ENCODE measurements at places on chromosomes 7 and 10.
A peak's percentile ranks its signal among the peaks of the same experiment; 100 is the strongest.

DNA sequence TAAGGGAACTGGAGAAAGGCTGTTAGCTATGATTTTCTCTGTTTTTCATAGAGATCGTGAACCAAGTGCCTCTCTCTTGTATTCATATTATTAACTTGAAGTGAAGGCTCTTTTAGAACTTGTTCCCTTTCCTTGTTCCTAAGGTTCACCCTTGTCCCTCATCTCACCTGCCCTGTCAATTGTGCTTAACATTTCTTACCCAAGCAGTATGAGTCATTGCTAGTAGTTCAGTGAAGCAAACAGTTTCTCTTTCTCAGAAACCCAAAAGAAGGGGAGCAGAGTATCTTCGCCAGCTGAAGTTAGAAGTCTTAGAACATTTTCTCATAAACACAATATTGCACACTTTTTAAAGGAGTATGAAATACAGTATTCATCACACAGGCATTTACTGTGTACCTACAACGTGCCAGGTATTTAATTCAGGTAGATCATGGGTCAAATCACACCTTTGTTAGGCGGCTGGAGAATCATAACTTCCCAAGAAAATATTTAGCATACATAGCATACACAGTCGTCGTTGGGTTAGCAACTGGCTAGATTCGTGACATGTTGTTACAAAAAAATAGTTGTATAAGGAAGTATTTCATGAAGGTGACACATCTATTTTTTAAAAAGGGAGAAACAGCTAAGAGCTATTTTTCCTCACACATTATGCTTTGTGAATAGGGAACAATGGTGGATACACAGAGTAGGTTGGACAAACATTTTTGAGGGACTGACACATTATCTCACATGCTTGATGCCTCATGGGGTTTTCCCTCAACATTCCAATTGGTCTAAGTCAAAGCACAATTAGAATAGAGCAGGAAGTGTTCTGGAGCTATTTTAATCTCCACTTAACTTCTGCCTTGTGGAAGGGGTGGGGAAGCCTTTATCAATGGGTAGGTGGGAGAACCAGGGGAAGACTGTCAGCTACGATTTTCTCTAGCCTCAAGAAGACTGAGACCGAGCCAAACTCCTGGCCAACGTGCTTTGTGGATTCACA, 13.2 kb downstream of the HDAC9 start:
- peak; percentile 76 for DNase-seq

GRCh38 chr10:60799971-60800650, 21.8 kb downstream of the CDK1 start:
- DNase-seq = no peak

DNA sequence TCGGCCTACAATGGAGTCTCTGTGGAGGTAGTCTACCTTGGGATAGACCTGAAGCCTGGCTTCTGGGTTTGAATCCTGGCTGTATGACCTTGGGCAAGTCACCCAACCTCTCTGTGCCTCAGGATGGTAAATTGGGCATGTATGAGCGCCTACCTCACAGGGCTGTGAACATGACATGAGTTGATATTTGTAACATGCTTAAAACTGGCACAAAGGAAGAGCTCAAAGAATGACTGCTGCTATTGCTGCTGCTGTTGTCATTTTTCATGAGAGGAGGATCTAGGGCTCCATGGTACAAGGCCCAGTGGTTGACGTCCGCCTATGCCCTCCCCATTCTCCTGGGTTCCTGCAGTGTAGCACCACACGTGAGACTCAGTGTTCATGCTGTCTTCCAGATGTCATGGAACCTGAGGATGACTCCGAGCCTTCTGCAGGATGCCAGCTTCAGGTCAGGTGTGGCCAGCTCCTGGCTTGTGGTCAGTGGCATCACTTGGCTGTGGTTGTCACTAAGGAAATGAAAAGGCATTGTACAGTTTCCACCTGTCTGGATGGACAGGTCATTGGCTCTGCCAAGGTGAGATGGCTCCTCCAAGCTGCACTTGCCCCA, 95.0 kb downstream of the WDFY4 start:
- DNase-seq = no peak

DNA sequence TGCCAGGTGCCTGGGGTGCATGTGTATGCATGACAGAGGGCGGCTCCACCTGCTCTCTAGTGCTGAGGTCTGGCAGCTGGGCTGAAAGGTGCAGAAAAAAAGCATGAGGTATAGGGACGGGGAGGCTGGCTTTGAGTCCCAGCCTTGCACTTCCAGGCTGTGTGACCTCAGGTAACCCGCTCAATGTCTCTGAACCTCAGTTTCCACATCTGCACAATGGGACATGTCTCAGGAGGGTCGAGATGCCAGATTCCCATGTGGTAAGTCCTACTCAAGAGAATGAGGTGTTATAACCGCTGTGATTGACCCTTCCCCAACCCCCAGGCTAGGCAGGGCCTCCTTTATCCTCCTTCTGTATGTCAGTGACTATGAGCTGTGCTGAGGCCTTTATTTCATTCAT, 48.8 kb downstream of the ARHGAP22 start:
- DNase-seq = peak; percentile 37

GRCh38 chr10:76456197-76456596, 1024.8 kb downstream of the LRMDA start:
- DNase-seq = no peak

DNA sequence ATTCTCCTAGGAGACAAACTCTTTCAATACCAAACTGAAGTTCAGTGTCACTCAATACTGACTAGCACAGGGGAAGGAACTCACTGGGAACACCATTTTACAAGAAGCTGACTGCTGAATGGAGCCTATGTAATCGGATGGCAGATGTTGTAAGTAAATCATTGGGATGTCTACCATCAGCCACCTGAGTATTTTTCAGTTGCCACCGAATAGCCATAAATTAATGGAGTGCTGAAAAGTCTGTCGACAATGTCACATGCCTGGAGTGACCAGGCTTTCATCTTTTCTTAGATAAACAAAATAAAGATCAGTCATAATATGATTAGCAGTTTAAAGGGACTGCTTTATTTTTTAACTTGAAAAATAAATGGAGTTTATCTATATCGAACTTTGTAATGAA, 145.9 kb upstream of the SEMA3E start:
- no peak for DNase-seq

DNA sequence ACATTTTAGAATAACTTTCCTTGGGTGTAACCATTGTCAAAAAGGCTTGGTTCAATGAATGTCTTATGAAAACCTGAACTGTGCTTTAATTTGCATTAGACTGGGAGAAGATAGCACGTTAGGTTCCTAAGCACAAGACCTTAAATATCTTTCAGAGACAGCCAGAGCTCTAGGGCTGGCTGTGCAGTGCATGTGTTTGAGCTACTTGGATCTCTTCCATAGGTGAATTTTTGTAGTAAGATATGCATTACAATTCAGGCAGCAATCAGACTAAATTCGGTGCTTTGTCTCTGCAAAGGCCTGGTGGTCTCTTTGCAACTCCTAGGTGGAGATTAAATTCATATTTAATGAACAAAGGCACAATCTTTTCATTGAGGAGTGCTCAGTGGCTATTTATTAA, 192.0 kb downstream of the ZNF438 start:
- no peak for DNase-seq

DNA sequence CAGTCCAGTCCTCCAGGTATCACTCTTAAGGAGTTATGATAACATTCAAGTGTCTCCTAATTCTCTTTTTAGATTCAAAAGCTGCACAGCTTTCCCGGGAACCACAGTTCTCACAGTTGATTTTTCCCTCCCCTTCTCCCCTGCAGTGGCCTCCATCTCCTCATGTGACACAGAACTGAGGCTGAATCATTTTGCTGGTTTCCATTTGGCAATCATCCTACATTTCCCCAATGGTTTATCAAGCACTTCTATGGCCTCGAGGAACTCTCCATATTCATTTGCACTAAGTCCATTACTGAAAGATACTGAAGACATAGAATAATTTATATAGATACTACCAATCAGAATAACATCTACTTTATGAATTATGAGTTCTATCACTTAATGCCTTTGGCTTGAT, 484.9 kb downstream of the GPAM start:
- DNase-seq = no peak

GRCh38 chr10:36888925-36889573, 236.3 kb upstream of the ANKRD30A start:
- DNase-seq = peak; percentile 73

- DNase-seq = no peak
Measured at GRCh38 chr10:23172429-23173213, 19.5 kb upstream of the PTF1A start.

GRCh38 chr7:158272091-158272490, 315.5 kb downstream of the PTPRN2 start:
- DNase-seq = no peak

GRCh38 chr10:33240258-33240657, 94.2 kb downstream of the NRP1 start:
- no peak for DNase-seq

- DNase-seq = peak; percentile 73
Measured at GRCh38 chr7:18873734-18874336, 243.6 kb downstream of the TWIST1 start.

- DNase-seq = no peak
Measured at GRCh38 chr10:59258890-59259289, 82.4 kb downstream of the PHYHIPL start.

GRCh38 chr7:149379625-149380024, 81.2 kb downstream of the ZNF777 start:
- no peak for DNase-seq

DNA sequence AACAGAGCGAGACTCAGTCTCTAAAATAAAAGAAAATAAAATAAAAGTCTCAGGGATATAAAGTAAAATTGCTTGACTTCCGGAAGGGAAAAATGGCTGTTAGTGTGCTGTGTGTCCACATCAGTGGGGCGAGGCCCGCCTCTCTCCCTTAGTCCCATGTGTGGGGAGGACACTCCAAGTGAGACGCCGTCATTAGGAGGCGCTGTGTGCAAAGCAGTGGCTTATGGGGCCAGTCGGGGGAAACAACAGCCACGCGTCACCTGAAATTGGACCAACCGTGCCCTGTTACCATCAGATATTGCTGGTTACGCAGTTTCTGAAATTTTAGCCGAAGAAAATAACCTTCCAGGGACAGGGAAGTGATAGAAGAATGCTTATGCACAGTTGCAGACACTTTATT, 15.8 kb downstream of the SFXN4 start:
- no peak for DNase-seq

GRCh38 chr7:22868509-22868908, 45.9 kb upstream of the TOMM7 start:
- DNase-seq = no peak

GRCh38 chr10:95456516-95456915, 104.7 kb downstream of the SORBS1 start:
- no peak for DNase-seq

GRCh38 chr10:127157506-127158200, 38.7 kb downstream of the INSYN2A start:
- no peak for DNase-seq

GRCh38 chr7:21617916-21618390, 75.1 kb downstream of the DNAH11 start:
- DNase-seq = peak; percentile 88

DNA sequence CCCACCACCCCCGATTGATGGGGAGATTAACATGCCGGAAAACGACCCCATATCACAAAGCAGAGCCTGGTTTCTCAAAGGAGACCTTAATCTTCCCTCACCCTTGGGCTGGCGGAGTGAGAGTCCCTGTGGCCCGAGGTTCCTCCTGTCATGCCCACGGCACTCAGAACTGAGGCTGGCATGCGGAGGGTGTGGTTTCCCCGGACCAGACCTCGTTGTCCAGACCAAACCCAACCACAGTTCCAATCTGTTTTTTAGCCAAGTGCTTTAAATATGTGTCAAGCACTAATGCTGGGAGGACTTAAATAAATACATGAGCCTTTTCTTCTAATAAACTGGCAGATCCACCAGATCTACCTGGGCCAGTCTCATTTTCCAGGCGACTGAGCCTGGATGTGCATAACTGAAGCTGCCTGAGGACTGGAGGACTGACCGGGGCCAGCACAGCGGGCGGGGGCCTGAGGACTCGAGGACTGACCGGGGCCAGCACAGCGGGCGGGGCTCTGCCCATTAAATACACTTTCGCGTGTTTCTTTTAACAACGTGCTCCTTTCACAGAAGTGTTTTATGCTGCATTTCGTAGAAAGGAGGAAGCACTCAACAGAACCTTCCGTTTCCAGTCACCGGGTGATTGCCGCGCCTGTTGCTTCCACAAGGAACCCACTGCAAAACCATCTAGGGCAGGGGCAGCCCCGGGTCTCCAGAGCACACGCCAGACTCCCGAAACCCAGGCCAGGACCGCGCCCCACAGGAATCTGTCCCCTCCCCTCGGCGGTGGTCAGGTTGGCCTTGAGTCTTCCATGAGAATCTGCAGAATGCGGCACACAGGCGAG, 334.6 kb downstream of the PTPRN2 start:
- DNase-seq = peak; percentile 32

GRCh38 chr10:116611153-116611545, 9.6 kb upstream of the PNLIPRP2 start:
- no peak for DNase-seq

DNA sequence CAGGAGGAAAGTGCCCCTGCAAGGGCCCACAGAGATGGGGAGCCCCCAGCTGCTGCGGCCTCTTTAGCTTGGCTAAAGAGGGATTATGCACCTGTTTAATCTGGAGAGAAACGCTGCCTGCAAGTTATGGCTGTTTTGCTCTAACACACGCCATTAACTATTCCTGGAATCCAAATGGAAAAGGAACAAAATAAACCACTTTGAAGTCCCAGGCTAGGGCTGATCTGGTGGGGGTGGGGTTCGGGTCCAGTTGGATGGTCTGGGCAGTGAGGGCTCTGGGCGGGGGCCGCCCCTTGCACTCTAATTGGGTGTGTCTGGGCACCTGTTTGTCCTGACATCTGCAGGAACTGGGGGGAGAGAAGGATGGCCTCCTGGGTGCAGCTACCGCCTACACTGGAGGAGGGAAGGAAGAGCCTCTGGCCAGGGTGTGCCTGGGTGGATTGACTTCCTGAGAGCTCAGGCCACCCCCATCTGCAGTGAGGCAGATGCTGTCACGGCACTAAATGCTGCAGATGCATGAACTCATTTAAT, 300.6 kb downstream of the ZEB1 start:
- no peak for DNase-seq

DNA sequence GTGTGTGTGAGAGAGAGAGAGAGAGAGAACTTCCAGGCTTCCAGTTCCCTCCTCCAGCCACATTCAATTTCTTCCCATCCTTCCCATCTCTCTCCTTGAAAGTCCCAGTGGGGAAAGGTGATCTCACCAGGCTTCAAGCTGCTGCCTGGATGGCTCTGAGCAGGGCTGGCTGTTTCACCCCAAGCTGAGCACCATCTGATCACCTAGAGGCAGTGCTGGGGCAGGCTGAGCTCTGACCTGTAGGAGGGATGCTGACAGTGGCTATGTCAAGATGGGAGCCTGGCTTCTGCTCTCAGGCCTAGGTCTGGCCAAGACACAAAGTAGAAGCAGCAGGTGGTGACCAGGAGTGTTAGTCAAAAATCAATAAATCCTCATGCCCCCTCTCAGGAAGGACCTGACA, 370.8 kb downstream of the PLXNA4 start:
- no peak for DNase-seq

GRCh38 chr7:108492742-108493141, 33.2 kb downstream of the PNPLA8 start:
- DNase-seq = peak; percentile 71

- DNase-seq = no peak
Measured at GRCh38 chr10:3658766-3659165, 126.2 kb downstream of the KLF6 start.

Data from islet precursor cell (in vitro differentiated cells).